ENCODE measurements at places on chromosomes 13 and 19.

DNA sequence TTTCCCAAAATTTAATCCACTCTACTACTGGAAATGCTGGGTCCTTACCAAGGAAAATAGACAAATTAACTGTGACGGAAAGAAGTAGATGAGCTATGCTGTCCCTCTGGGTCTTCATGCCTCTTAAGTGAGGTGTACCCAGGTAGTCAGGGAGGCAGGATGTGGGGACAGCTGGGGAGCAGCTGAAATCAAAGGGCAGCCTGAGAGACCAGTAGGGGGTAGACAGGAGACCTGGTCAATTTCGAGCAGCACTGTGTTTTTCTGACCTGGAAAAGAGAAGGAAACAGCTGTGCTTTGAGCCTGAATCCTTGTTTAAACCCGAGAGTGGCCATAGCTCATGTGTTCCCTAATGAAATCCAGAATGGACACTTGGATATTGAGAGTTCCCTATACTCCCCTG lies 587.3 kb downstream of the EFNB2 start:
- DNase-seq, result no peak
- H3K4me3 ChIP-seq, result no peak overlapping the region
- H3K4me1 ChIP-seq, result peaks cover 3% of the 10 kb centered on the region
- no peak overlapping the region for H3K27ac ChIP-seq

- no peak for DNase-seq
- H3K36me3 ChIP-seq, result no peaks in the 10 kb centered on the region
- no peaks in the 10 kb centered on the region for H3K27me3 ChIP-seq
- H3K4me3 ChIP-seq, result no peak overlapping the region
Observed at GRCh38 chr13:32986552-32986951, 29.7 kb upstream of the KL start.

GRCh38 chr13:30845297-30846214 lies 60.5 kb upstream of the MEDAG start:
- H3K36me3 ChIP-seq, result no peaks in the 10 kb centered on the region
- H3K27ac ChIP-seq, result no peak overlapping the region
- DNase-seq, result no peak
- H3K27me3 ChIP-seq, result no peaks in the 10 kb centered on the region
- H3K4me1 ChIP-seq, result peaks cover 3% of the 10 kb centered on the region
- H3K4me3 ChIP-seq, result no peak overlapping the region

DNA sequence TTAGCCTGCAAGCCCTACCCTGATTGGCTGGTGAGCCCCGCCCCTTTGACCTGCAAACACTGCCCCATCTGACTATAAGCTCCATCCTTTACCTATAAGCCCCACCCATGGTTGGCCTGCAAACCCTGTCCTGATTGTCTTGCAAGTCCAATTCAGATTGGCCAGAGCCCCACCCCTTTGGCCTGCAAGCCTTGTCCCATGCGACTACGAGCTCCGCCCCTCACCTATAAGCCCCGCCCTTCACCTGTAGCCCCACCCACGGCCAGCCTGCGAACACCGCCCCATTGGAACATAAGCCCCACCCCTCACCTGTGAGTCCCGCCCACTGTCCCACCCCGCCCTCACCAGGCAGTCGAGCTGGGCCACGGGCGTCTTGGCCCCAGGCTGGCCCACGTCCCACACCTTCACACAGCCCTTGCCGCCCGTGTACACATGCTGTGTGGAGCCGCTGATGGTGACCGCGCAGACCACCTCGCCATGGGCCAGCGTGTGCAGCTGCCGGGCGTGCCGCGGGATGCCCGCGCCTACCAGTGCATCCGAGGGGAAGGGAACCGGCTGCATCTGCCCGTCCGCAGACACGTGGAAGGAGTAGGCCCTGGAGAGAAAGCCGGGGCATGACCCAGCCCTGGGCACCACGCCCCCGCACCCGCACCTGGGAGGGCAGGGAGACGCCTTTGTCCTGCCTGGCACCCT lies 22.9 kb downstream of the TLE2 start:
- no peak for DNase-seq
- no peaks in the 10 kb centered on the region for H3K36me3 ChIP-seq
- H3K27ac ChIP-seq, result no peak overlapping the region
- H3K27me3 ChIP-seq, result peaks cover 14% of the 10 kb centered on the region
- no peaks in the 10 kb centered on the region for H3K4me1 ChIP-seq

- peaks cover 34% of the 10 kb centered on the region for H3K4me1 ChIP-seq
- H3K27ac ChIP-seq, result peak overlapping the region; percentile 80
- H3K27me3 ChIP-seq, result no peaks in the 10 kb centered on the region
- no peak for DNase-seq
- H3K4me3 ChIP-seq, result no peak overlapping the region
- H3K36me3 ChIP-seq, result peaks cover 14% of the 10 kb centered on the region
Observed at GRCh38 chr19:46985542-46986415, 33.9 kb upstream of the NPAS1 start.

- DNase-seq, result no peak
- no peaks in the 10 kb centered on the region for H3K27me3 ChIP-seq
- H3K4me1 ChIP-seq, result peaks cover 18% of the 10 kb centered on the region
- H3K4me3 ChIP-seq, result no peak overlapping the region
- H3K36me3 ChIP-seq, result no peaks in the 10 kb centered on the region
- no peak overlapping the region for H3K27ac ChIP-seq
Observed at GRCh38 chr13:51261610-51262249, 39.5 kb downstream of the FAM124A start.

DNA sequence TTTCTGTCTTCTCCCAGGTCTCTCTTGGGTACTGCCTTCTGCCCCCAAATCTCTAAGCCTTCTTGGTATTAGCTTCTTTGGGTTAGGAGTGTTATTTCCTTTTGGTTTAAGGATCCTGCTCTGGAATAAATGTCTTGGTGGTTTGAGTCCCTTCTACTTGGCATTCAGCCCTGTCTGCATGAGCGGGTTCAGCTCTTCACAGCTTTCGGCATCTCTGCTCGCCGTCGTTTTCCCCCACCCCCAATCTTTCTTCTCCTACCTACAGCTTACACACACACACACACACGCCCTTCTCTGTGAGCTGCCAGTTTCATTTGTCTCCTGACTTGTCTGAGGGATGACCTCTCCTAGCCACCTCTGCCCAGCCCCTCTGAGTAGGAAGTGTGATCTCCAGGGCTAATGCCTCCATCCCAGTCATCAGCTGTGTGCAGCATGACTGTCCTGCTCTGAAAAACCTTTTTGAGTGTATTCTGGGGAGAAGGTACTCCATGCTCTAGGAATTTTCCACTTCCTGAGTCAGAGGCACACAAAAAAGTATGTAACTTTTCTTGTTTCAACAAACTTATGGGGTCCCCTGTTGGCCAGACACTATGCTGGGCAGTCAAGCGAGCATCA lies 4.7 kb downstream of the CNOT3 start:
- no peak overlapping the region for H3K4me3 ChIP-seq
- no peak for DNase-seq
- no peaks in the 10 kb centered on the region for H3K27me3 ChIP-seq
- H3K4me1 ChIP-seq, result no peaks in the 10 kb centered on the region

DNA sequence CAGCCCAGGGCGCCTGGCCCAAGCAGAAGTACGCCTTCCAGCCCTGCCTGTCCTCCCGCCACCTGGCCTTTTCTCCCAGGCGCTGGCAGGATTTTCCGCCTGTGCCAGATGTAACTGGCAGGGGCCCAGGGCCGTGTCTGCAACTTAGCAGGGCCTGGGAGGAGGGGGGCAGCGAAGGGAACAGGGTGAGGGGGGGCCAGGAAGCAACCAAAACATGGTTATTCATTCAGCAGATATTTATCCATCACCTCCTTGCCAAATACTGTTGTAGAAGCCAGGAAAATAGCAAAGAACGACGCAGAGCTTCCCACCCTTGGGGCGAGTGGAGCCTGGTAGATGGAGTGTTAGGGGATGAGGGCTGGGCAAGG lies 5.6 kb downstream of the TLE6 start:
- peak overlapping the region; percentile 78 for H3K27ac ChIP-seq
- no peaks in the 10 kb centered on the region for H3K36me3 ChIP-seq
- H3K4me3 ChIP-seq, result no peak overlapping the region

DNA sequence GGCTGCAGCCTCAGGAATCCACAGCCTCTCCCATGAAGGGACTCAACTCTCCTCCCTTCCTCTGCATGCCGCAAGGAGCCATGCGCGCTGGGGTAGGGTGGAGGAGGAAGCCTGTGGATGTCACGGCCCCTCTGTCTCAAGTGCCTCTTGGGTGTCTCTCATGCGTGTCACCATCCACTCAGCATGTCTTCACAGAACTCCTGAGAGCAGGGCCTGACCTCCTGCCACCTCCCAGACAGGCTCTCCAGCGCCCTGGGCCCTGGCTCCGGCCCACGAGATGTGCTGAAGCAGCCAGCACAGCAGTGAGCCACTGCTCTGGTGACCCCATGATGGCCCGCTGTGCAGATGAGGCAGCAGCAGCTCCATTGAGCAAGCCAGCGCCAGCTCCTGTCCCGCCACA lies 25.9 kb upstream of the SPACA7 start:
- H3K4me3 ChIP-seq, result no peak overlapping the region
- H3K27me3 ChIP-seq, result peaks cover 25% of the 10 kb centered on the region
- H3K4me1 ChIP-seq, result no peaks in the 10 kb centered on the region
- no peaks in the 10 kb centered on the region for H3K36me3 ChIP-seq
- H3K27ac ChIP-seq, result no peak overlapping the region

GRCh38 chr13:110107568-110108347 lies 199.2 kb downstream of the COL4A1 start:
- H3K27ac ChIP-seq, result no peak overlapping the region
- peak; percentile 57 for DNase-seq
- no peak overlapping the region for H3K4me3 ChIP-seq
- H3K27me3 ChIP-seq, result no peaks in the 10 kb centered on the region
- H3K4me1 ChIP-seq, result peaks cover 15% of the 10 kb centered on the region

- no peak overlapping the region for H3K27ac ChIP-seq
- H3K4me3 ChIP-seq, result peak overlapping the region; percentile 15
- H3K27me3 ChIP-seq, result no peaks in the 10 kb centered on the region
- H3K36me3 ChIP-seq, result peaks cover 6% of the 10 kb centered on the region
Observed at GRCh38 chr13:49419276-49419675, 24.6 kb downstream of the CAB39L start.

GRCh38 chr19:6062961-6063575 lies 47.2 kb downstream of the RFX2 start:
- no peak for DNase-seq
- no peaks in the 10 kb centered on the region for H3K36me3 ChIP-seq
- H3K27me3 ChIP-seq, result no peaks in the 10 kb centered on the region
- H3K4me1 ChIP-seq, result peaks cover 50% of the 10 kb centered on the region
- H3K4me3 ChIP-seq, result no peak overlapping the region

- peak overlapping the region; percentile 81 for H3K27ac ChIP-seq
- H3K4me3 ChIP-seq, result peak overlapping the region; percentile 97
- H3K27me3 ChIP-seq, result no peaks in the 10 kb centered on the region
Observed at GRCh38 chr19:17243830-17244617, 1.7 kb downstream of the NR2F6 start.

- DNase-seq, result no peak
- no peak overlapping the region for H3K27ac ChIP-seq
- no peaks in the 10 kb centered on the region for H3K27me3 ChIP-seq
- no peak overlapping the region for H3K4me3 ChIP-seq
- no peaks in the 10 kb centered on the region for H3K4me1 ChIP-seq
Observed at GRCh38 chr13:71596116-71596515, 270.9 kb downstream of the DACH1 start.

DNA sequence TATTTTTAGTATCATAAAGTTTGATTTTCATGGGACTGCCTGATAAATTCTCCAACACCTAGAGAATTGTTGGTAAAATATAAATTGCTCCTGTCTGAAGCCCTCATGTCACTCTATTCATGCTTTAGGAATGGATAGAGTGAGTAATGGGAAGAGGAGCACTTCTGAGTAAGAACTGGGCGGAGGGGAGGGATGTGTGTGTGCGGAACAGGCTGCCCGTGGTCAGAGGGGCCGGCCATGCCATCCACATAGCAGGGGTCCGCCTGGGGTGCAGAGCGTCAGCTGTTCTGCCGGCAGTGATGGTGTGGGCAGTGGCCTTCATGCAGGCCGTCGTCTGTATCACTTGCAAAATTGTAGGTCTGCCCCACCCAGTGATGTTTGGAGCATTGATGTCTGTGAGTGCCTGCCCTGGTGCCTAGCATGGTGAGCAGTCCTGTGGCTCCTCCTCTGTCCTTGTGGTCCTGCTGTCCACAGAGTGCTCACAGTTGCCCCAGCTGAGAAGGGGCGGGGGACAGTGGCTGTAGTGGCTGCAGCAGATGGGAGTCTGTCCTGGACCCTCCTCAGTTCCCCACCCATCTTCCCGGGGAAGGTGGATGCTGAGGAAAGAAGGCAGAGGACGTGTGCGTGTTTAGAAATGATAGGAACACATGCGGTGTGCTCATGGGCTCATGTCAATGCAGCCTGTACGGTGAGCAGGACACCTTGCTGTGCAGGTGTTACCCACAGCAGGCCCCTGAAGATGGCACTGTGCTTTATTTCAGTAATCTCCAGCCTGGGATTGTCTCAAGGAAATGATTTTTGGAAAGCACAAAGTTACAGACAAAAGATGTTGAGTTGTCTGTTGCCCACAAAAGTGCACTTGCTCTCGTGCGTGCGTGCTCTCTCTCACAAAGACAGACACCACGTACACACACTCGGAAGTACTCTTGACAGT lies 49.4 kb upstream of the TEX29 start:
- H3K36me3 ChIP-seq, result peaks cover 15% of the 10 kb centered on the region
- H3K27me3 ChIP-seq, result no peaks in the 10 kb centered on the region
- H3K27ac ChIP-seq, result no peak overlapping the region
- no peak overlapping the region for H3K4me3 ChIP-seq
- H3K4me1 ChIP-seq, result no peaks in the 10 kb centered on the region

DNA sequence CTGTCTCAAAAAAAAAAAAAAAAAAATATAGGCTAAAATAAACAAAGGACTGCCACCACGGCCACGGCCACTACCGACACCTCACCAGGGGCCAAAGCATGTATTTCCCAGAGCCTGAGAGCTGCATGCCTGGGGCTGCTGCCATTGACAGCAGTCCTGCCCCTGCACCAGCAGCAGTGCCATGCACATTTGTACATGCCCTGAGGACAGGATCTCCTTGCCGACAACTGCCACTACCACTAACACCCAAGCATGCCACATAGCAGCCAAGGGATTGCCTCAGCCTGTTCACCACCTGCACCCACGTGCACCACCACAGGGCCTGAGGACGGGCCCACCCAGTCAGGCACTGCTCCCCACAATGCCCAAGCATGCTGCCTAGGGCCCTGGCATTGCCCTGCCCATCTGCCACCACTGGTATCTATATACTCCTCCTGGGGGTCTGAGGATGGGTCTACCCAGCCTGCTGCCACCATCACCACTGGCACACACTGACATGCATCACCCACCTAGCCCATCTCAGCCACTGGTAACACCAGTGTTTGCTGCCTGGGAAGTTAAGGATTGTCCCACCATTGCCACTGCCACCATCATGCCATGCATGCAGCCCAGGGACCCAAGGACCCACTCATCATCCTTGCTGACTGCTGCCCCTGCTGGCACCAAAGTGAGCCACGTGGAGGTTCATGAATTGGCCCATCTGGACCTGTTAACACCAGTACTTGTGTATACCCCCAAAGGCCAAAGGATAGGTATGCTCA lies 10.6 kb upstream of the NUP62 start:
- H3K27me3 ChIP-seq, result peaks cover 4% of the 10 kb centered on the region
- H3K4me3 ChIP-seq, result no peak overlapping the region
- H3K27ac ChIP-seq, result no peak overlapping the region
- no peak for DNase-seq
- H3K4me1 ChIP-seq, result peaks cover 3% of the 10 kb centered on the region
- no peaks in the 10 kb centered on the region for H3K36me3 ChIP-seq

- no peak for DNase-seq
- H3K4me3 ChIP-seq, result no peak overlapping the region
- 0 out of 2 replicates have a peak, but pooled peaks cover 3% of the 10 kb centered on the region for H3K27me3 ChIP-seq
- H3K4me1 ChIP-seq, result no peaks in the 10 kb centered on the region
- H3K27ac ChIP-seq, result no peak overlapping the region
Observed at GRCh38 chr19:10412257-10412977, 7.9 kb upstream of the PDE4A start.

Data from SK-N-SH (cell line).